Skin of body (tissue), 3 donors: ENCODE measurements at places on chromosomes 4 and X.

- DNase-seq: no peak
Measured at GRCh38 chrX:103941201-103941975, 21.0 kb upstream of the TMSB15B start.

DNA sequence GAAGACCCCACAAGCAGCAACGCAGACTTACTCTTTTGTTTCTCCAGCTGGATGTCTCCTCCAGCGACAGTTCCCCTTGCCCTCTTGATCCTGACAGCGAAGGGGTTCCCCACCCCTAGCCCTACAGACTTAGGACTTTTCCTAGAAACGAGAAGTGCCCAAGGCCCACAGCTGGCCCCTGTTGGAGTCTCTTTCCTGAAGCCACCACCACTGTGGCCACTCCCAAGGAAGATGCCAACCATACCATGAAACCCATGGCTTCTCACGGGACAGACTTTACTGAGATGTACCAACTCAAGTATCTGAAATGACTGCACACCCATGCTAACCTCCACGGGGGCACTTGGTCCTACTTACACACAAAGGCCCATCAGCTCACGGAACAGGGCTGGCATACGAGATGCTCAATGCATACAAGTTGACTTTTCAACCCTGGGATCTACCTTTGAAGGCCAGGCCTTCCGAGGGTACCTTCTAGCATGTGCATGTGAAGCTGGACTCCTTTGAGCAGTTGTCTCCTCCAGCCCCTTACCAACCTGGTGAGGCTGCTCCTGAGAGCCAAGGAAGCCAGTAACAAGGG, 924 bp upstream of the IRAK1 start:
- DNase-seq: no peak

- DNase-seq: no peak
Measured at GRCh38 chrX:137575596-137576255, 9.8 kb downstream of the ZIC3 start.

DNA sequence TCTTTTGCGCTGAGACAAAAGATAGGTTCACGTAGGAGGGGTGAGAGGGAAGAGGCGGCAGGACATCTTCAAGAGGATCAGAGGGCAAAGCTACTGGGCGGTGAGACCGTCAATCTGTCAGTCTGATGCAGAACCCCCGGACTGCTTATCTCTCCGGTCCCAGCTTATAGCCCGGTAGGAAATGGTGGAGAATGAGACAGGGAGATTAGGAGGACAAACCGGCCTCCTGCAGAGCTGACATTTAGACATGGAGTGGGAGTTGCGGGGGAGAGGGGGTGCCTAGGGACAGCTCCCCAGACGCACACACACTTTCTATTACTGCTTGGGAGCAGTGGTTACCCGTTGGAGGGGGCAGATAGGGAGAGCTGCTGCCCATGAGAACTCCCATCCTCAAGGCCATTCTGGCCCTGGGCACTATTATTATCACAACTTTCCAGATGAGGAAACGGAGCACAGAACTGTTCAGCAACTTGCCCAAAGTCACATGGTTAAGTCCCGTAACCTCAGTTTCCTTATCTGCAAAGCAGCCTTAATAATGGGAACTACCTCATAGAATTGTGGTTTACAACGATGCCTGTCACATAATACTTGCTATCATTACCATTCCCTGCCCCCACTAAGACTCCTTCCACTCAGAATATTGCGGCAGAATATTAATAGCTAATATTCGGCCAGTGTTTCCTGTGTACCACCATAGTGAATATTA, 1.1 kb upstream of the HDAC6 start:
- peak; percentile 61 for DNase-seq

DNA sequence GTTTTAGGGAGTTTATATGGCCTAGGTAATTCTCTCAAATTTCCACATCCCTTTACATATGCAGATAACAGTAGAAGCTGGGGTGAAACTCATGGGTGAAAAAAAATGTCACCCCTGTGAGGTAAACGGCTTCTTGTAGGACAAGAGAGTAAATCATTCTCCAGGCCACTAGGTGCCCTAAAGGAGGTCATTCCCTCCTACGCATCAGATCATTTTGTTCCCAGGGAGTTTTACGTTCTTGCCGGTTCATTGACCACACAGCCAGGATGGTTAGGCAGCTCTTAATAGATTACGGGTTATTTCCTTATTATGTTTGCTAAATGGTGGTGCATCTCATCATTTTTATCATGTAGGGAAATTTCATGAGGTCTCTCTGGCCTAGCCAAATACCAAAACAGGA, 225.8 kb upstream of the NOCT start:
- DNase-seq: no peak

- DNase-seq: no peak
Measured at GRCh38 chr4:122604146-122604545, 16.7 kb downstream of the IL21 start.
